Fibroblast of skin of left biceps (primary cell): ENCODE measurements at places on chromosomes 2 and 18.

DNA sequence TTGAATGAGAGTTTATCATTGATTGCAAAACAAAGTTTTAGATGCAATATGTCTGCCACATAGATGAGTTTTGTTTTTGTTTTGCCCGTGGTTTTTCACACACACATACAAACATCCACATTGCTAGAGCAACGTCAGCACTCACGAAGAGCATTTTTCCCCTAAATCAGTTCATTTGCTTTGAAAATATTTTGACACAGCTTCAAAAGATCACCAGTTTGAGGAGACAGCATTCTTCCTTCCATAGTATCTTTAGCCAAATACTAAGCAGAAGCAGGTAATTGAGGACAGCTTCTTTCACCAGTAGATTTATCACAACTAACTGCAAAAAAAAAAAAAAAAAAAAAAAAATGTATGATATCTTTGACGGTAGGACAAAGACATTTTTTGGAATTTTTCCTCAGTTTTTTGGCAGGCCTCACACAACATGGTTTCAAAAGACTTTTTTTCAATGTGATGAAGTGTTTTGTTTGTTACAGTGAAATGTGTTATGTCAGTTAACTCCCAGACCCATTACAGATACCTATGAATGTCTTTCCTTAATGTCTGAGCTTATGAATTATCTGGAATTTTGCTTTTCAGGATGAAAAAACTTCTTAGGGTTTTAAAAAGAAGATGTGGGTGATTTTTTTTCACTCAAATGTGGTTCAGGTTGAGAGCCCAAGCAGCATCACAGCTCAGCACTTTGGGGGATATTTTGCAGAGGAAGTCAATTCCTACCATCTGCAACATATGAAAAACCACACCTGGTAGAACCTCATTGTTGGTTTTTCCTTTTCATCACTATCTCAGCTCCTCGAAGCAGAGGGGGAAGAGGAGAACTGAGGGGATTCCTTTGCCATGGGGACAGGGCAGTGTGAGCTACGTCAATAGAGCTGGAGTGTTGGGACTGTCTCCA, 31.6 kb downstream of the AOX1 start:
- peak; percentile 58 for DNase-seq

DNA sequence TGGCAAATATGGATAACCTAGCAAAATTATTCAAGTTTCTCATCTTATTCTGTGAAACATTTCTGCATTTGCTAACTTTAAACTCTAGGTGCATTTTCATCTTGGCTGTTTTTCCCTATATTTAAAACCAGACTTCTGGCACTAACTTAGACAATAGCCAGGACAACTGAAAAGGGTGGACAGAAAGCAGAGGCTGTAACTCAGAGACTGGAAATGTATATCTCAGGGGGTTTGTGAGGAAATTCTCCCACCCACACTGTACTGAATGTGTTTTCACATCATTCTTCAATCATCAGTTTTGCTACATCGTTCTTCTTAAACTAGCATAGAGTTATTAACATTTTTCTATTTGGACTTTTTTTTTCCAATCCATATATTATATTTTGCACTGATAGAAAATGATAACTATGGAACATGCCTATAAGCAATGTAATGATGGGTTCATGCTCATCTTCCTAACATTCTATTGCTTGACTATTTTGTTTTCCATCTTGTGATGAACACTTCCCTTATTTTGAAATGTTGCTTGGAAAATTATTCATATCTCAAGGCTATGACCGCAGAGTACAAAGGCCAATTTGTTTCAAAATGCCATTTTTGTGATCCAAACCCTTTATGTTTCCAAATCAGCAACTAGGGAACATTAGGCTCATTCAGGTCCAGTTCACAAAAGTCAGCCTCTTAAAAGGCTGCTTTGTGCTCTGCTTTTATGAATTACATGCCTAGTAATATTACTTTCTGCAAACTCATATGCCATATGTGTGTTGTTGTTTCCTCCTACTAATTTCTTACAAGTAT, 125.8 kb upstream of the CDH19 start:
- DNase-seq, result no peak

GRCh38 chr2:234091883-234092282, 41.4 kb downstream of the SPP2 start:
- DNase-seq, result no peak

DNA sequence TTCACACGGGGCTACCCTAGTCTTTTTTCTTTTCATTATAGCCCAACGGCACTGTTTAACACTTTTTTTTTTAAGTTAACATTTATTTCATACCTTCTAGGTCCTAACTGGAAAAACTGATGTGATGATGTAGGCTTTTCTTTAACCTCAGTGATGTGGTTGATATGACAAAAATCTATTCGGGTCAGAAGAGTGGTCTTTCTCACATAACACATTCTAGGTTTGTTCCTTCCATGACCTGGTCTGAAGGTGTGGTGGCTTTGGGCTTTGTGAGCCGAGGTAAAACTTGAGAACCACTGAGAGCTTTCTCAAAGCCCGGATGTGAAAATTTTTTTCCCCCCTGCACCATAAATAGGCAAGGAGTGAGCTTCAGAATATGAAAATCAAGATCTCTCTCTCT, 44.2 kb downstream of the GPD2 start:
- no peak for DNase-seq

DNA sequence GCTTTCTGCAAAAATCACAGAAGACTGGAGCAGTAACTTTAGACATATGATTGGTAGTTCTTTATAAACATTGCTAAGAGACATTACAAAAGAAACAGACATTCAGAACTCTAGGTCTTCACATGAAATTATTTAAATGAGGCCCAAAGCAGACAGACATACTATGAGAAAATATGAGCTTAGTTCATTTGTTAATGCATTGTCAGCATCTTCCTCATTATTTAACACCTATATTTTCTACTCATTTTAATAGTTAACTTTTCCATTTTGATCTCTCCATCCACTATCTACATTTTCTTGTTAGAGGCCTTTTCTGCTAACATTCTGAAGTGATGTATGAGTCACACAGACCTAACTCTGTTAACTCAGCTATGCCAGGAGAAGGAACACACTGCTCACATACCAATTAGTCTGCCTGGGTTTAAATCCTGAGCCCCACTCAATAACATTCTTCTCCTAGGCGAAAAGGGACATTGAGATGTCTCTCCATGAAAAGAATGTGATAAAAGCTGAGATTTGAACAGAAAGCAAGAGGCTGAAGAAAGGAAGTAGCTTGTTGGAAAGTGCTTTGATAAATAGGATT, 400.3 kb upstream of the PKDCC start:
- no peak for DNase-seq

DNA sequence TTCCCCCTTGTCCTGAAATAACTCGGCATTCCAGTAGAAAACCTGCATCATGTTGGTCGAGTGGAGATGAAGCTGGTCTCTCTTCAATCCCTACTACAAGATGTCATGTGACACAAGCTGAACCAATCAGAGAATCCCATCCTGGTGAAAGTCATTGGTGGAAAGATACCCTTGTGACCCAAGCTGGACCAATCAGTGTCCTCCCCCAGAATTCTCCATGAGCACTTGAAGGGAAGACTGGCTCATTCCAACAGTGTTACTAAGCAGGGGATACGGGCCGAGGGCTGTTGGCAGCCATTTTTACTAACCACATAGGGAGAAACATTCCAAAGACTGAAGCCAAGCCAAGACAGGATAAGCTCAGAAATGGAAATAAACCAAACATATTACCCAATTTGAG, 298.3 kb downstream of the ICOS start:
- peak; percentile 3 for DNase-seq

GRCh38 chr2:73268830-73269685, 15.2 kb downstream of the FBXO41 start:
- no peak for DNase-seq

DNA sequence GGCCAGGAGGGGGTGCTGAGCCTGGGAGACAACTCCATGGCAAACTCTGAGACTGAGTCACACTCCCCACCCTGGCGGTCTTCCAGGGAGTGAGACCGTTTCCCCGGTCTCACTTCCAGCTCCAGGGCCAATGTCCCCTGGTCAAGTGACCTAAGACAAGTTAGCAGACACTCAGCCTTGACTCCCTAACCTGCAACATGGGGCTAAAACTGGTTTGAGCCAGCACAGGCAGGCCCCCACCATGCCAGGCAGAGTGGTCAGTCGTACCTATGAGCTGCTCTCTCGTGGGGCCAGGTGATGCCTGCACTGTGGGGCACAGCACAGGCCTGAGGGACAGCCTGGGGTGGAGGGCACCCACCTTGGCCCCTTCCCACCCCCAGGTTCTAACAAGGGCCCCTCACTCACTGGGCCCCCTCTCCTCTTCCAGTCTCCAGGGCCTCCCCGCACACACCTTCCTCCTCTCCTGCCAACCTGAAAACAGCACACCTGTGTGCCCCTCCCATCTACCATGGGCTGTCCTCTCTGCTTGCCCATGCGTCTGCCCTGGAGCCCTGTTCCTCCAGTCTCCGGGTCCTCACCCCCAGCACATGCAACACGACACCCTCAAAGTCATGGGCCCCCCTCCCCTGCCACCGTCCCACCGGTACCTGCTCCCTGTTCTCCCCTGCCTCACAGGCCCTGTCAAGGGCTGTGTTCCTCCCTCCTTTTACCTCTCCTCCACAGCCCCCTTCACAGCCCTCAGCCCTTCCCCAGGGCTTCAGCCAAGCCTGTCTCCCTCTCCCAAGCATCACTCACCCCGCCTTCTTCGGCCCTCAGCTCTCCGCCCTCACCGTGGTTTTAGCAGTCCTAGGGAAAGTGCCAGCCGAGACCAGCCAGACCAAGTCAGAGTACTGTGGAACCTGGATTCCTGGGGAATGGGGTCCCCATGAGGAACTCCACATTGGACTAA, 1.6 kb downstream of the GPR17 start:
- no peak for DNase-seq

- DNase-seq, result no peak
Measured at GRCh38 chr2:219434468-219434717, 250 bp upstream of the SPEG start.

DNA sequence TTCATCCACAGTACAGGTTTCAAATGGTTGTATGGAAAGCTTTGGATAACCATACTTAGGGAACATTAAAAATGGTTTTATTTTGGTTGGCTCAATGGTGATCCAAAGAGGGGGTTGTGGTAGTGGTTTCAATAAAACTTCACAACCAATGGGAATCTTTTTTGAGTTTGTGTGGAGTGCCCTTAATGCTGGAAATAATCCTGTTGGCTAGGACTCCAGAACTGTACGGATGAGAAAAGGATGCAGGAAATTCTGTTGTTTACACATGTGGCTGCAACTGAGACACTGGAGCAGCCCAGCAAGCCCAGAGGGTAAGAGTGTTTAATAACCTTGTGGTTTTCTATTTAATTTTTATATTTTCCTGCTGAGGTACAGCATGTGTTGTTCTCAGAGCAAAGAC, at the start of gene CCDC102B:
Gene CCDC102B (plus strand): TSS at position 210 of the 400 bp plus-strand sequence. CDS start 38,684 bp downstream, outside the sequence.
- peak; percentile 42 for DNase-seq

GRCh38 chr2:151410485-151410834, 758 bp downstream of the RIF1 start:
- no peak for DNase-seq

GRCh38 chr18:48754993-48755473, 195.7 kb downstream of the SMAD7 start:
- DNase-seq, result no peak

- DNase-seq, result no peak
Measured at GRCh38 chr2:37543999-37544557, 127.4 kb downstream of the CDC42EP3 start.

GRCh38 chr2:458425-458815, 170.5 kb upstream of the ALKAL2 start:
- no peak for DNase-seq

GRCh38 chr2:103860016-103860415, 993.9 kb upstream of the POU3F3 start:
- DNase-seq, result no peak

DNA sequence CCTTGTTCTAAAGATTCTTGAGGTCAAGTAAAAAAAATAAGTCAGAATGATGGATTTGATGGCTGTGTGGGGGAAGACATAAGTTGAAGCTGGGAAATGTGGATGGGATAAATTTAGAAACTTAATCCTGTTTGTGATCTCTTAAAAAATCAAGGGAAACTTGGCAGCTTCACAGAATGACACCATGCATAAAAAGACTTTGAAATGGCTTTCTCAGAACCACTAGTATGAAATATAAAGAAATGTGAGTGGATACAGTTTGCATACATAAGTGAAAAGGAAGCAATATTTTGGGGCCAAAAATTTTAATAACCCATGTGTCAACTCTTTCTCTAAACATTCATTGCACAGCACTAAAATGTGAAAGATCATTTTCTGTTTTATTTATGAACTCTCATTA, 21.7 kb downstream of the CDH19 start:
- DNase-seq, result no peak

GRCh38 chr2:153478289-153479261, at the start of gene RPRM:
TSS of gene RPRM (minus strand) at chr2:153478762. CDS start at chr2:153478565, 197 bp downstream.
- no peak for DNase-seq

- no peak for DNase-seq
Measured at GRCh38 chr2:22283436-22283835, 1101.5 kb upstream of the KLHL29 start.

DNA sequence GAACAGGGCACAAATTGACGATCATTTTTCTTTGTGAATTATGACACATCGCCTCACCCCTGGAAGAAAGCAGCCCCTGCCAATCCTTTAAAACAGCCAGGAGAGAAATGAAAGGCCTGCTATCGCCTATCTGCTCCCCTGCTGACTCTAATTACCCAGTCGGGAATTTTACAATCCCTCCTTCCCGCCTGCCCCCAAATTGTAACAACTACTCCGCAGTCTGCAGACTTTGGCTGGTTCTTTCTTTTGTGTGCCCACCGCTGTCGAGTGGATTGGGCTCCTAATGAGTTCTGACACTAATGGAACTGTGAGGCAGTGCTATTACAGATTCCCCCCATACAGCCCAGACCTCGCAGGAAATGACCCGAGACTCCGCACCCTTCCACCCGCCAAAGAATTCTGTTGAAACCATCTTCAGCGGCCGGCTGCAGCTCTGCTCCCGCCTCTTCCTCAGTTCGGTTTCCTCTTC, 281.2 kb upstream of the PARD3B start:
- no peak for DNase-seq

DNA sequence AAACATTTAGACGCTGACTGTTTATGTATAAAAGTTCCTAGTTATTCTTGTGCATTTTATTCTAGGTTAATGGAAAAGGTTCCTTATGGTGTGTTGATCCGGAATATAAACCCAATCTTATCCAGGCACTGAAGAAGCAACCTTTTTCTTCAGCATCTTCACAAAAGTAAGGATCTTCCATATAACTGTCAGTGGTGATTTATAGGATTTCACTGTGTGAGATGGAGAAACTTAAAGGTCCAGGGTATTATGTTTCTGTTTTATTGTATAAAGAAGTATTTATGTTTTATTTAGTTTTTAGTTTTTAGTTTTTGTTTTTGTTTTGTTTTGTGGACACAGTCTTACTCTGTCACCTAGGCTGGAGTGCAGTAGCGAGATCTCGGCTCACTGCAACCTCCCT, 171.0 kb upstream of the STON1 start:
- DNase-seq, result no peak

DNA sequence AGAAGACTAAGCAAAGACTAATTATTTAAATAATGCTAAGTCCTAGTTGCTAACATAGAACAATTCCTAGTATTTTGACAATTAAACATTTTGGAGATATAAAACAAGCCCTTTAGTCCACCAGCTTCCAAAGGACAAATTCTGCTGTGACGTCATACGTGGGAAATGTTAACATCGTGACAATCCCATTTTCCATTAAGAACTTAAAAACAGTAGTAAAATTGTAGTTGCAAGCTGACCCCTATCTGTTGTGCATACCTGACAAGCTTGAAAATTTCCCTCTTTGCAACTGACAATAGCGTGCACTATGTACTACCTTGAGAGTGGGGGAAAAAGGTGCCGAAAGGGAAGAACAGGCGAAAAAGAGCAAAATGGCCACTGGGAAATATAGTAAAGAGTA, 279.8 kb downstream of the ZNF521 start:
- no peak for DNase-seq

- no peak for DNase-seq
Measured at GRCh38 chr2:138504546-138505235, 3.1 kb downstream of the SPOPL start.
